CD4-positive, CD25-positive, alpha-beta regulatory T cell (primary cell): ENCODE measurements at places on chromosomes 16 and 17.

DNA sequence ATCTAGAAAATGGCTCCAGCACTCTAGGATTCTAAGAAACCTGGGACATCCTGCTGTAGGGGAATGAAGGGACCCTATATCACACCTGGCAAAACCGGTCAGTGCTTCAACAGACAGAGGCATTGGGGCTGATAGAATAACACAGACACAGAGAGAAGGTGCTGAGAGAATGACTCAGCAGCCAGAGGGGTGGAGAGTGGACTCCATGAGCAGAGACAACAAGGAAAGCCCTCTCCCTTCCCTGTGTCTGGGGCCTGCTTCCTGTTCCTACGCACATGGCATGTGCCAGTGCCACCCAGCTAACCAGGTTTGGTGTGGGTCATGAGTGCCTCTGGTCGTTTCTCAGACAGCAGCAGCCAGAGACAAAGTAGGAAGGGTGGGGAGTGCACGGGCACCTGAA, 140.3 kb downstream of the CCT6B start:
- no peaks in the 10 kb centered on the region for H3K36me3 ChIP-seq
- H3K27ac ChIP-seq: no peak overlapping the region
- no peaks in the 10 kb centered on the region for H3K27me3 ChIP-seq

GRCh38 chr16:31229501-31229900, 12.6 kb upstream of the PYDC1 start:
- no peak overlapping the region for H3K27ac ChIP-seq
- no peak overlapping the region for H3K4me3 ChIP-seq
- no peaks in the 10 kb centered on the region for H3K36me3 ChIP-seq
- no peak for DNase-seq
- no peaks in the 10 kb centered on the region for H3K27me3 ChIP-seq

- no peaks in the 10 kb centered on the region for H3K27me3 ChIP-seq
- DNase-seq: no peak
- no peak overlapping the region for H3K27ac ChIP-seq
- no peaks in the 10 kb centered on the region for H3K4me1 ChIP-seq
Observed at GRCh38 chr16:51839727-51840462, 688.8 kb upstream of the SALL1 start.

DNA sequence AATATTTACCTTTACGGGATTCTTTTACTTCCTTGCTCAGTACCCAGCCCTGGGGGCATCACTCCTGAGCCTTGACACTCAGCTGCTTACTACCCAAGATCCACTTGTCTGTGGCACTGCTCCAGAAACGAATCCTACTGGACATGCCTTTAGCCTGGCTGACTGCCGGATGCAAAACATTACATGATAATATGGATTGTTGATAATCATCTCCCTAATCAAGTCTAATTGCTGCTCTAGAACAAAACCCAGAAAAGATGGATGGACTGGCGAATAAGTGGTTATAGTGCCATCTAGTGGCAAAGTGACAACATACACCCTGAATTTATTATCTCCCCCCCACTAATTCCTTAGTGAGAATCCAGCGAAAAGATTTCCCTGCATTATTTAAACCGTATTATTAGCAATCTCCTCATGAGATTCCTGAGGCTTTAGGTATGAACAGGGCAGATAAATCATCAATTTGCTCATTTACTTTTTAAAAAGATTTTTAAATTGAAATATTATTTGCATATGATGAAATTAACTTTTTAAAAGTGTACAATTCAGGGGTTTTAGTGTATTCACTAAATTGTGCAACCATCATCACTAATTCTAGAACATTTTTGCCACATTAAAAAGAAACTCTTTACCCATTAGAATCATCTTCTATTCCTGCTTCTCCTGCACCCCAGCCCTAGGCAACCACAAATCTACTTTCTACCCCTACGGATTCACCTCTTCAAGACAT, 61.6 kb downstream of the RGS9 start:
- H3K36me3 ChIP-seq: no peaks in the 10 kb centered on the region
- DNase-seq: peak; percentile 75
- H3K4me3 ChIP-seq: no peak overlapping the region
- H3K27me3 ChIP-seq: peaks cover 3% of the 10 kb centered on the region
- no peaks in the 10 kb centered on the region for H3K4me1 ChIP-seq

DNA sequence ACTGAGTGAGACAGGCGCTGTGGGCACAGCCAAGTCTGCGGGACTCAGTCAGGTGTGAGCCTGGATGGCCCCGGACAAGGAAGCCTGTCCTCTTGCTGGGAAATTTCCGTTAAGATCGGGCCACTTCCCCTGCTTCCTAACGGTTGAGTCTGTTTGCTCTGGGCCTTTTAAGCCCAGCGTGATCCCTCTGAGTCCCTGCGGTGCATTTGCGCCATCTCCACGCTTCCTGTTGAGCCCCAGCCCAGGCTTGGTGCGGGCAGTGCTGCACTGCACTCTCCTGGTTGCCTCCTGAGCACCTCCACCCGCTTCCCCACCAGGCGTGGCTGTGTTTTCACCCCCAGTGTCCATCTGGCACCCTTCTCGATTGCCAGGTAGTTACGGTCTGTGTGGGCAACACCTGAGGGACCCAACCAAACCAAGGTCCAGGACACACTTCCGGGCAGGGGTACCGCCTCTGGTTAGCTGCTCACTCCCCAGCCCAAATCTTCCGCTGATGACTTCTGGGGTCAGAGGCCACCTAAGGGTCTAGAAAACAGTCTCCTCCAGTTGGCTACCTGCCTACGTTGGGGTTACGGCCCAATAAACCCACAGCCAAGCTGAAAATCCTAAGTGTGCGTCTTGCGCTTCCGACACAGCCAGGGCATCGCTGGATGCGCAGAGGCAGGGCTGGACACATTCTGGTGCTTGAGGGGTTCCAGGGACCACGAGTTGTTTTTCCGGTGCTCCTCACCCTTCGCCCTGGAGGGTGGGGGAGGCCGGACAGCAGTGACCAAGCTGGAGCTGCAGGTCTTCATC, 1.4 kb upstream of the SLC25A10 start:
- DNase-seq: peak; percentile 43
- H3K27me3 ChIP-seq: no peaks in the 10 kb centered on the region
- peaks cover 4% of the 10 kb centered on the region for H3K36me3 ChIP-seq
- H3K4me1 ChIP-seq: peaks cover 32% of the 10 kb centered on the region
- H3K4me3 ChIP-seq: no peak overlapping the region
- H3K27ac ChIP-seq: no peak overlapping the region

DNA sequence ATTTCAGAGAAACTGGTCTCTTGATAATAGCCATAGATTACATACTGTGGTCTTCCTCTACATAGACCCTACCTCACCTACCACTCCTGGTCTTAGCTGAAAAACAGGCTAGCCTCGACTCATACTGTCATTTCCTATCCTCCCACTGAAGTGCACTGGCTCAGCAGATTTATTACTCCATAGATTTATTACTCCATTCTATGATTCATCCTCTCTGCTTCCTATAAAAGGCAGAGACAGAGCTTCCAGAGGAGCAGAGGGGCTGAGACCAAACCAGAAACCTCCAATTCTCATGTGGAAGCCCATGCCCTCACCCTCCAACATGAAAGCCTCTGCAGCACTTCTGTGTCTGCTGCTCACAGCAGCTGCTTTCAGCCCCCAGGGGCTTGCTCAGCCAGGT, at the start of gene CCL7:
TSS of gene CCL7 (plus strand) at position 253 of the 400 bp plus-strand sequence. CDS start at position 323, 70 bp downstream.
- no peaks in the 10 kb centered on the region for H3K36me3 ChIP-seq
- H3K4me1 ChIP-seq: no peaks in the 10 kb centered on the region
- no peak for DNase-seq
- H3K4me3 ChIP-seq: no peak within 1 kb of the TSS

DNA sequence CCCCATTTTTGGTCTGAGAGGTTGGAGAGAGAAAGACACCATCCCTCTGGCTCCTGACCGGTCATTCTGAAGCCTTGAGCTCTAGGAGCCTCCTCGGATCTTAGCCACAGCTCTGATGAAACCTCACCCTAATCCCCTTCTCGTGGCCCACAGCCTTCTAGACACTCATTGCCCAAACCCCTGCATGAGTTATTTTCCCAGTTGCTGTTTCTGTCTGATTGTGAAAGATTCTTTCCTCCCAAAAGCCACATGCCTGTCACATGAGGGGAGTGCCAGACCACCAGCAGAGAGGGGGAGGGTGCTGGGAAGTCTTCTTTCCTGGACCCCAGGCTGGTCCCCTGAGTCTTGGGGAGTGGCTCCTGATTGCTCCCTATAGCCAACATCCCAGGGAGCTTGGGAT, 17.6 kb upstream of the ABR start:
- H3K36me3 ChIP-seq: no peaks in the 10 kb centered on the region
- DNase-seq: no peak
- no peak overlapping the region for H3K4me3 ChIP-seq
- H3K4me1 ChIP-seq: peaks cover 17% of the 10 kb centered on the region
- H3K27ac ChIP-seq: no peak overlapping the region

GRCh38 chr17:43025290-43025657, 243 bp downstream of the RND2 start:
- H3K27me3 ChIP-seq: no peaks in the 10 kb centered on the region
- H3K4me1 ChIP-seq: peaks cover 23% of the 10 kb centered on the region
- no peaks in the 10 kb centered on the region for H3K36me3 ChIP-seq
- no peak overlapping the region for H3K27ac ChIP-seq
- H3K4me3 ChIP-seq: no peak overlapping the region

GRCh38 chr16:1982013-1982433, 754 bp upstream of the NOXO1 start:
- peaks cover 11% of the 10 kb centered on the region for H3K27me3 ChIP-seq
- H3K4me1 ChIP-seq: peaks cover 25% of the 10 kb centered on the region
- DNase-seq: no peak
- H3K27ac ChIP-seq: no peak overlapping the region
- H3K4me3 ChIP-seq: no peak overlapping the region

- peaks cover 43% of the 10 kb centered on the region for H3K36me3 ChIP-seq
- H3K27me3 ChIP-seq: no peaks in the 10 kb centered on the region
- no peak for DNase-seq
- H3K27ac ChIP-seq: no peak overlapping the region
Observed at GRCh38 chr16:67930678-67931211, 917 bp downstream of the CTRL start.

GRCh38 chr17:43790311-43790940, 10.2 kb downstream of the CFAP97D1 start:
- no peak for DNase-seq
- peaks cover 3% of the 10 kb centered on the region for H3K27me3 ChIP-seq
- H3K4me3 ChIP-seq: no peak overlapping the region
- no peaks in the 10 kb centered on the region for H3K4me1 ChIP-seq
- no peak overlapping the region for H3K27ac ChIP-seq

DNA sequence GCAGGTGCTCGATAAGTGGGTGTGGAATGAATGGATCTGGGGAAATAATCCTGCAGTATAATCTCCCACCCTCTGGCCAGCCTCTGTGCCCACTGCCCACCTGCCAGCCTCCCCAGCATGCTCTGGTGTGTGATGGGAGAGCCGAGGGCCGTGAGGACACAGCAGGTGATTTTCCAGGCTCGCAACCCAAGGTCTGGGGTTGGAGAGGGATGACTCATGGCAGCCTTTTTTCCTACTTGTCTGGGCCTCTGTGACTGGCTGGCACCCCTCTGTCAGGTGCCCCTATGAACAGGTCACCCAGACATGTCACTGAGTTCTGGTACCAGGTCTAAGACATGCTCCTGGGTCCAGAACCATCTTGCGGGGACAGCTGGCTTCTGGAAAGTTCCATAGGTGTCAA, 385.7 kb upstream of the TNRC6C start:
- no peaks in the 10 kb centered on the region for H3K36me3 ChIP-seq
- no peak for DNase-seq
- H3K4me1 ChIP-seq: peaks cover 11% of the 10 kb centered on the region
- H3K27me3 ChIP-seq: peaks cover 6% of the 10 kb centered on the region
- no peak overlapping the region for H3K27ac ChIP-seq

GRCh38 chr16:24117680-24118079, 138.5 kb upstream of the CACNG3 start:
- H3K36me3 ChIP-seq: peaks cover 32% of the 10 kb centered on the region
- no peaks in the 10 kb centered on the region for H3K27me3 ChIP-seq
- no peaks in the 10 kb centered on the region for H3K4me1 ChIP-seq
- no peak overlapping the region for H3K27ac ChIP-seq
- H3K4me3 ChIP-seq: no peak overlapping the region

GRCh38 chr17:72714357-72714966, 378.0 kb downstream of the SLC39A11 start:
- no peaks in the 10 kb centered on the region for H3K36me3 ChIP-seq
- H3K4me1 ChIP-seq: peaks cover 8% of the 10 kb centered on the region
- DNase-seq: peak; percentile 20
- H3K27me3 ChIP-seq: no peaks in the 10 kb centered on the region
- H3K27ac ChIP-seq: no peak overlapping the region

DNA sequence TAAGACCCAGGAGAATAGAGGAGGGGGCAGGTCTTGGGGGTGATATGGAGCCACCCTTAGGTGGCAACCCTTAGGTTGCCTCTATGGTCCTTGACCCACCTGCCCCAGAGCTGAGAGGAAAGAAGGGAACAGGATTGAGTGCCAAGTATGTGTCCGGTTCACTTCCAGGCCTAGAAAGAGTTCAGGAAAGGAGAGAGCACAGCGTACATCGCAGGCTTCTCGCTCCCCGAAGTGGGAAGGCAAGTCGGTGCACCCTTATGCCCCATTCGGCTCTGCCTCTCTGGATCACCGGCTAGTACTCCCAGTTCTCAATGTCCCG, 631 bp downstream of the SP6 start:
- no peak overlapping the region for H3K27ac ChIP-seq
- DNase-seq: no peak
- peaks cover 59% of the 10 kb centered on the region for H3K27me3 ChIP-seq
- H3K4me3 ChIP-seq: no peak overlapping the region

DNA sequence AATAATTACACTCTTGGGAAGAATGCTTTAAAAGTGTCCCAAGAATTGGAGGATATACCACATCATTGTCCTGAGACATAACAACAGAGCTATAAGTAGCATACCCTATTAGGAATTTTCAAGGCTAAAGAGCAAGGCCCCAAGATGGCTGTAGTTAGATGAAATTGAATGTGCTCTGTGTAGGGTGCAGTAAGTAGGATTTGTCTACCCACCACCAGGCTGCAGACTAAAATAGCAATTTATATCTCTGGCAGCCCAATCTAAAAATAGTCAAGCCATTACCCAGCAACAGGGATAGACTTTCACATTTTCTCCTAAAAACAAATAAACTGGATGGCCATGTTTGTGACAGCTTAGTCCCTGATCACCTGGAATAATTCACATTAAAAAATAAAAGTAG, 5.6 kb downstream of the MMD start:
- no peaks in the 10 kb centered on the region for H3K27me3 ChIP-seq
- H3K27ac ChIP-seq: no peak overlapping the region
- no peak overlapping the region for H3K4me3 ChIP-seq

GRCh38 chr16:13307851-13308250, 406.5 kb downstream of the SHISA9 start:
- no peaks in the 10 kb centered on the region for H3K27me3 ChIP-seq
- no peaks in the 10 kb centered on the region for H3K4me1 ChIP-seq
- no peak overlapping the region for H3K27ac ChIP-seq
- no peak for DNase-seq
- H3K36me3 ChIP-seq: no peaks in the 10 kb centered on the region

GRCh38 chr17:21275579-21276263, 8.8 kb upstream of the MAP2K3 start:
- H3K27me3 ChIP-seq: no peaks in the 10 kb centered on the region
- no peaks in the 10 kb centered on the region for H3K36me3 ChIP-seq
- peak overlapping the region; percentile 89 for H3K27ac ChIP-seq
- peaks cover 43% of the 10 kb centered on the region for H3K4me1 ChIP-seq
- DNase-seq: peak; percentile 91

DNA sequence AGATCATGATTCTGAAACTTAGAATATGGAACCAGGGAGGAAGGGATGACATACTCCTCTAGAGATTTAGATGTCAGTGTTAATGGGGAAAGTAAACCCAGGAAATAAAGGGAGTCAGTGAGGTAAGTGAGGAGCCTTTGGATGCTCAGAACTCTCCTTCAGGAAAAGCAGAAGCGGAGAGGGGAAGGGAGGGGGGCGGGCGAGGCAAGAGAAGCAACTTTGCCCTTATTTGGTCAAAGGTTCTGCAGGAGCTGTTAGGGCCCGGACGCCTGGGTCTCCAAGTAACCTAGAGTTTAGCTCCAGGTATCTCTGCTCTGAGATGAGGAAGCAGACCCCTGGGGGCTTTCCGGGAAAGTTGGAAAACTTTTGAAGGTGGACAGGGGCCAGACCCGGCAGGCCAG, 1.3 kb downstream of the PFN1 start:
- H3K27me3 ChIP-seq: no peaks in the 10 kb centered on the region
- DNase-seq: no peak
- peaks cover 39% of the 10 kb centered on the region for H3K36me3 ChIP-seq
- H3K27ac ChIP-seq: peak overlapping the region; percentile 97
